ENCODE measurements at places on chromosomes 5 and 9.
A peak's percentile ranks its signal among the peaks of the same experiment; 100 is the strongest.

DNA sequence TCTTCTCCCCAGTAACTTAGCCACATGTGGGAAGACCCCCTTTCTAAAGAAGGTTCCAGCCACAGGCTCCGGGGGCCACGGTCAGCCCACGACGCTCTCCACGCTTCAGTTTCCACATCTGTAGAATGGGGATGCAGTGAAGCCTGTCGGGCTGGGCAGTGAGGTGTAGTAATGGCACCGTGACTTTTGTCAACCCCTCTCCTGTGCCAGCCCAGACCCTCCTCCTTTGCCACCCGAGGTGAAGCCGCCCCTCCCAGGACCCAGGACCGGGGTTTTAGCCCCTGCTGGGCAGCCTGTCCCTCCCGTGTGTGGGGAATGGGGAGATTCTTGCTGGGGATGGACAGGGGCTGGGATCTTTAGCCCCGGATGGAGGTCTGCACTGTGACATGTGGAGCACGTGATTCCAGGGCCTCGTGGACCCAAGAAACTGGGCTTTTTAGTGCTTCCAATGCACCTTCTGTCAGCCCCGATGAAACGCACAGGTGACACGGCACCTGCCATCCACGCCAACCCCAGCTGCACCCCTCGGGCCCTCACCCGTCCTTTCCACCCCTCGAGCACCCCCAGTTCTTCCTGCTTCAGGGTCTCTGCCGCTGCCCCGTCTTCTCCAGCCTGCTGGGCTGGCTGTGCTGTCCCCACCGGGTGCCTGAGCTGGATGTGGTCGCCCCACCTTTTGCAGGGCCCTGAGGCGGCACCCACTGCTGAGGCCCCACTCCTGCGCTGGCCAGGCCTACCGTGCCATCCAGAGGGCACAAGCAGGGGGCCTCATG is 13.4 kb upstream of the RNU6ATAC start:
- no peak for DNase-seq

GRCh38 chr9:3912817-3913216 is 387.0 kb upstream of the RFX3 start:
- no peak for DNase-seq

DNA sequence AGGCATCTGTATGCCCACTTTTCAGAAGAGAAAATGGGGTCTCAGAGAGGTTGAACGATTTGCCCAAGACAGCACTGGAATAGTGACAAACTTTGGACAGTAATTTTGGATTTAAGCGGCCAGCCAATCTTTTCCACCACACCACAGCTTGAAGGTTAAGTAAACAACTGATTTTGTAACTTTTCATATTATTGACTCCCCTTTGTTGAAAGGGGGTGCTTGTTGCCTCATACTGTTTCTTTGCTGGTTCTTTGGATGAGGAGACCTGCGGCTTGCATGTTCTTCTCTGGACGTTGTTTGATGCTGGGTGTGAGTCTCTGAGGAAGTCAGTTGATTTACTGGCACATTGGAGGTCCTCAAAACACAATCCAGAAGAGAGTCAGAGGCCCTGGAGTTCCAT is 11.7 kb upstream of the GABBR2 start:
- no peak for DNase-seq

DNA sequence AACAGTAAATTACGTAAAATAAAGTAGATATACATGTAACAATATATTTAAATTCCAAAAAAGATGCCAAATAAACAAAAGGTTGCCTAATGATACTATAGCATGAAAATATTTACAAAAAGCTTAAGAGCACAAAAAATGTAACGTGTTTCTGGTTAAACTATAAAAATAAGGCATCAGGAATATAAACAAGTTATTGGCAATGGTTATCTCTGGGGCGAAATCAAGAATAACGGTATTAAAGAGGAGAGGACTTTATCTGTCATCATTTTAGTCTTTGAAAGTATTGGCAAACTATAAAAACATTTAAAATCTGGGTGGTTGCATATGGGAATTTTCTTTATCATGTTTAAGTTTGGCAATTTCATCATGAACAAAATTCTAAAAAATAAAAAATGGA is 1599.2 kb downstream of the MAT2B start:
- DNase-seq: no peak

DNA sequence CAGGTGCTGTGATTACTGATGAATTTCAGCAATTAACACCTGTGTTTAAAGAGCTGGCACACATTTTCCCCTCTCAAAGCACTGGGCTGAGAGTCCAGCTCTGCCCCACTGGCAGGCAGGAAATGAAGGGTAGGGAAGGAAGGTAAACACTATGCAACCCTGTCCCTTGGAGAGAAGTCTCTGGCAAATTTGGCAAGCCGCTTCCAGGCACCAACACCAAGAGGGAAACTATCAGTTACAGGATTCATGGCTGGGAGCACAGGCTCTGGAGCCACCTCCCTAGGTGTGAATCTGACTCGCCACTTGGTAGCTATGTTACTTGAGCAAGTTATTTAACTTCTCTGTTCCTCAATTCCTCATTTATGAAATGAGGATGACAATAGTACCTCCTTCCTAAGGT is 3.3 kb downstream of the ANKS6 start:
- DNase-seq: no peak

GRCh38 chr9:118336943-118337330 is 632.7 kb downstream of the TLR4 start:
- DNase-seq: no peak

DNA sequence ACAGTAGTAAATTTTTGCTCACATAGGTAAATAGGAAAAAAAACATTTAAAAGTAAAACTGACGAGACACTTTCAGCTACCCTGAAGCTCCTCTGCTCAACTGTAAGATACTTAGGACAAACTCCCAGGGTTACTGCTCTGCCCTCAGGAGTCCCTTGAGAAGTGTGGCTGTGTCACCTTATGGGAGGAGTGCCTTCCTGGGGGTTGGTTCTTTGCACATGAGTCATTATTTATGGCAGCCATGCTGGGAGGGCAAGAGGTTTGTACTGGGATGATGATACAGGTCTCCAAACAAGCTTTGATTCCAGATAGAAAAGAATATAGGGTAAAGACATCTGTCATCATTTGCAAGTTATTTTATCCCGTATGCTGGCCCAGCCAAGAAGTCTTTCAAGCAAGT is 45.9 kb downstream of the TTC1 start:
- DNase-seq: peak; percentile 5

- no peak for DNase-seq
These were observed 893 bp upstream of the ABLIM3 start for GRCh38 chr5:149140197-149141002.

DNA sequence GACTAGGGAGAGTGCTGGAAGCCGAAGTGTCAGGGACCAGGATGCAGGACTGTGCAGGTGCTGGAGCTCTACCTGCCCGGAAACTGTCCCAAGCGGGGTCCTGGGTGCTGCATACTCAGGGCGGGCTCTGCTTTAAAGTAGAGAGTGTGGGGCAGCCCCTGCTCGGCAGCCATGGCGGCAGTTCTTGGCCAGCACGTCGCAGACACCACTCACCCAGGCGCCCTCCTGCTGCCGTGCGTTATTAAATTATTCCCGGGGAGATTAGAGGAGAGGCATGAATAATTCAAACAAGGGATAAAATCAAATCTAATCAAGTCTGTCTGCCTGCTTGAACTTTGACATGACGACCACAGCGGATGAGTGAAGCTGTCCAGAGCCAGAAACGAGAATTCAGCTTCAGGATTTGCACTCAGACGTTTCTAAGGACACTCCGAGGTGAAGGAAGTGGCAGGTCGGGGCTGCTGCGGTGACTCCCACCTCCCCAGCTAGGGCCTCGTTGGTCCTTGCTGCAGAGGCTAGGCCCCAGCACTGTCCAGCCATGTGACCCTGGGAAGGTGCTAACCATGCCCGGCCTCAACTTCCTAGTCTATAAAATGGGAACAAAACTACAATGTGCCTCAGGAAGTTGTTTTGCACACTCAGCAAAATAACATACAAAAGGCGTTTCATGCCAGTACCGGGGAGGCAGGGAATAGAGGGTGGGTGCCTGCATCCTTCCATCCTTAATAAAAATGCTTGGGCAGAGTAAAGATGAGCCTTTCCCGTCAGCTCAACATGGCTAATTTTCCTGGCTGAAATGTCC is 91.3 kb upstream of the ADAMTS2 start:
- no peak for DNase-seq

DNA sequence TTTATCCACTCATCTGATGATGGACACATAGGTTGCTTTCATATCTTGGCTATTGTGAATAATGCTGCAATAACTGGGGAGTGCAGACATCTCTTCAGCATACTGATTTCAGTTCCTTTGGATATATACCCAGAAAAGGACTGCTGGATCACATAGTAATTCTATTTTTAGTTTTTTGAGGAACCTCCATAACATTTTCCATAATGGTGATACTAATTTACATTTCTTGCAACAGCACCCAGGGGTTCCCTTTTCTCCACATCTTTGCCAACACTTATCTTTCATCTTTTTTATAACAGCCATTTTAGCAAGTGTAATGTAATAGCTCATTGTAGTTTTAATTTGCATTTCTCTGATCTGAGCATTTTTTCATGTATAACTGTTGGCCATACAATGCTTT is 34.1 kb upstream of the NR4A3 start:
- no peak for DNase-seq

DNA sequence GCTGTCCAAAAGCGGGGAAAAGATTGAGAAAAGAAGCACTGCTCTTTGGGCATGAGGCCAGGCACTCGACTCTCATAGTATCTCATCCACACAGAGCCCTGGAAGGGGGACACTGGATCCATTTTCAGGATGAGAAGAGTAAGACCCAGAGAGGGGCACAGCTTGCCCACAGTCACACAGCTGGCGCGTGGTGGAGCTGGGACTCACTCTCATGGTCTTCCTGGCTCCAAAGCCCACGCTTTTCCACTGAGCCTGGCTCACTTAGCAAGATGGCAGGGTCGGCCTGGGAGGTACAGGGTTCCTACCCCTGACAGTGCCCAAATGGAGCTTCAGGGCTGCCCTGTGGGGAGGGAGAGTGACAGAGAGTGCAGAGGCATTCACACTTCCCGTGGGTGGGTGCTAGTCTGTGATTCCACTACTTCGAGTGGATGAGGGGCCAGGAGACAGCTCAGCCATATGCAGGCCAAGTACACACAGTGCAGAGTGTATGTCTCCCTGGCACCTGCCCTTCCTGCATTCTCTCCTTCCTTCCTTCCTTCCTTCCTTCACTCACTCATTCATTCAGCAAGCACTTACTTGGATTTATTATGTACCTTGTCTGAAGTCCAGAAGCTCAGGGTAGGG is 18.3 kb upstream of the IGFBPL1 start:
- no peak for DNase-seq

GRCh38 chr9:109918339-109919163 is 138.6 kb downstream of the PALM2AKAP2 start:
- DNase-seq: no peak

DNA sequence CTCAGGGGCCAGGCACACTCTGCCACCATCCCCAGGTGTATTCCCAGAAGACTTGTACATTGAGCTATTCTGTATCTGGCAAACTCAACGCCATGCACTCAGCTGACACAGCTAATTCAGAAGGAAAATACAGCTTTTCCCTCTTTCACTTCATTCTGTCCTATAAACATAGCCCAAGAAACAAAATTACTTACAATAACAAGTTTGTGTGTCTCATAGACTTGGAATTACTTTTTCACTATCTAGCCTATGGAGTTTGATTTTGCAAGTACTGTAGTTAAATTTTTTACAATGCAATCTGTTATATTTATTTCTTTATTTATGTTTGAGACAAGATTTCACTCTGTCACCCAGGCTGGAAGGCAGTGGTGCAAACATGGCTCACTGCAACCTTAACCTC is 125.1 kb upstream of the KLF9 start:
- no peak for DNase-seq

- no peak for DNase-seq
These were observed 301.3 kb downstream of the CWC27 start for GRCh38 chr5:65070026-65070425.

GRCh38 chr9:126127591-126127990 is 199.0 kb upstream of the MVB12B start:
- DNase-seq: no peak

GRCh38 chr9:27117489-27118135 is 8.6 kb downstream of the TEK start:
- no peak for DNase-seq

- no peak for DNase-seq
These were observed 84.8 kb downstream of the SLC25A46 start for GRCh38 chr5:110823571-110823970.

DNA sequence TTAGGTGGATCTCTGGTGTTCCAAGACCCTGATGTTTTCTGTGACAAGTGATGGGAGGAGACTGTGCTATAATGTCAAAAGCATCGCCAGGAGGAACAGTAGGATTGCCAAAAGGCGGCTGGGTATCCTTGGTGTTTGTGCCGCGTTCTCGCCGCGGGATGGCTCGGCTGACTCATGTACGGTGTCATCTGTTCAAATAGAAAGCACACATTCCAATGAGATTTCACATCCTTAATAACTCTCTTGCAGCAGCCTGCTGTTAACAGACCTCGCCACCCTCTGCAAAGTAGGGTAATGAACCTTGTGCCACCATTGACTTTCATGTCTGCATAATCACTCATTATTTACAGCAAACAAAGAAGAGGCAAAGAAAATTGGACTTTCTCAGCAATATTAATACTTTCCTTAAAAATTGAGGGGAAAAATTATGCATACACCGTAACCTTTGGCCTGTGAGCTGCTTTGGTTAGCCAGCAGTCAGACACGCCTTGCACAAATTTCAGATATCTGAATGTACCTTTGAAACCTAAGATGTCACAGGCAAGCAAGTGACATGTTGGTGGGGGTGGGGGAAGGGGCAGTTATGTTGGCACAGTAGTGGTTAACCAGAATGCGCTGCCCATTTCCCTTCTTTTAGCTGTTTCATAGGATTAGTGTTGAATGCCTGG is 289.4 kb downstream of the EFNA5 start:
- DNase-seq: peak; percentile 64

GRCh38 chr5:108884736-108885135 is 137.0 kb downstream of the FER start:
- no peak for DNase-seq

DNA sequence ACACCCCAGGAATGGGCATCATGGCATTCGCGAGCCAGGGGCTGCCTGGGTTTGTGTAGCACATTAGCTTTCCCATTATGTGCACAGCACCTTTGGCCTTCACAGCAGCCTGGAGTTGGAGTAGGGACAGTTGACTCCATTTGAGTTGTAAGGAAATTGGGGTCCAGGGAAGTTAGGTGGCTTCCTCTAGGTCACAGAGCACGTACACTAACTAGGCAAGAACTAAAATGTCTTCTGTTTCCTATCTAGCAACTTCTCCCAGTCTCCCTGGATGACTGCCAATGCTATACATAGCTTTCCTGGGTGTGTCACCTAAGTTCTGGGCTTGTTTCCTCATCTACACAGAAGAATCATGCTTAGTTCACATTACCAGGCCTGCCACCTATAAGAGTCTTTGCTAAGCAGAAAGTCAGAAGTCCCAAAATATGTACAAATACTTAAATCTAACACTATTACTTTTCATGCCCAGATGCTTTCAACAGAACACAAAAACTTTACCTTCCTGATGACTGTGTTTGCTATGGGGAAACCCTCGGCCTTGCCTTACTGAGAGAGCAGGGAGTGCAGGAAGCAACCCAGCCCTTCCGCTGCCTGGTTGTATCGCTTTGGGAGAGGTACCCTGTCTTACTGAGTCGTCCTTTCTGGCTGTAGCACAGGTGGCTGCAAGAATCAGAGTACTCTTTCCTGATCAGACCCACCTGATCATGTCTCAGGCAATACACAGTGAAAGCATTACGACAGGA is 12.0 kb downstream of the MACROH2A1 start:
- DNase-seq: peak; percentile 76

All from GM04504 (cell line).